ENCODE measurements at places on chromosomes 11 and 22.

- DNase-seq = no peak
These were observed 17.5 kb downstream of the NRXN2 start for GRCh38 chr11:64705501-64705900.

GRCh38 chr11:34332524-34332923, 25.3 kb downstream of the ABTB2 start:
- DNase-seq = no peak

DNA sequence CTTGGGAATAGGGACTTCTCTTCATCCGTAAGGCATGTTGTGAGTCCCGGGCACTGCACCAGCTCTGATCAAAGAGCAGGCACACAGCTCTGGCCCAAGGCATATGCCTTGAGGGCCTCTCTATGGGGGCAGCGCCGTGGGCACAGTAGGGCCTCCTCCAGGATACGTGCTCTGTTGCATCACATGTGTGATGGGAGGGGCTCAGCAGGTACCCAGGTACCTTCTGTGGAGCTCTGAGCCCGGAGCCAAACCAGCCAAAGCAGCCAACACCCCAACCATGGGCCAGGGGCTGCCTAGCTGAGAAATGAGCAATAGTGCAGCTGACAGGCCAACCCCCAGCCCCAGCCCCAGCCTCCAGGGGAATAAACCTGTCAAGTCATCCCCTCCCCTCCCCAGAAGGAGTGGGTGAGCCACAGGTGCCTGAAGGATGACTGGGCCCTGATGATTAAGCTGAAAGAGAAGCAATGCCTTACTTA, 79.7 kb upstream of the SHISAL1 start:
- no peak for DNase-seq

GRCh38 chr11:69828276-69828970, 9.2 kb upstream of the FGF3 start:
- no peak for DNase-seq

DNA sequence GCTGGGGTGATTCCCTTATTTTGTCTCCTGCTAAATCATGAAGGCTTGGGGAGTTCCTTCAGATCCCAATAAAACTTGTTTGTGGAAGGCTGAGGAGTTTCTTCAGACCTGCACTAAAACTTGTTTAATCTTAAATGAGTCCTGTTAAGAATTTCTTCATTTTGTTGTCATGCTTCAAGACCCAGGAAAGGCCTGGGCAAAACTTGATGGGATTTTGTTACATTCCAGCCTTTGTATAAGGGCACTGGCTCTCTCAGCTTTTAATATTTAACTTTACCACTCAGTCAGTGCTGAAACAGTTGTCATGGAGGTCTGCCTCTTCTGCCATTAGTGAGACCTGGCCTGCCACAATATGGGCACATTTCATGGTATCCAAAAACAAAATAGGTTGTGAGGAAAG, 699.0 kb downstream of the ETS1 start:
- no peak for DNase-seq

- no peak for DNase-seq
These were observed 78.4 kb upstream of the OR4B1 start for GRCh38 chr11:48138222-48138621.

DNA sequence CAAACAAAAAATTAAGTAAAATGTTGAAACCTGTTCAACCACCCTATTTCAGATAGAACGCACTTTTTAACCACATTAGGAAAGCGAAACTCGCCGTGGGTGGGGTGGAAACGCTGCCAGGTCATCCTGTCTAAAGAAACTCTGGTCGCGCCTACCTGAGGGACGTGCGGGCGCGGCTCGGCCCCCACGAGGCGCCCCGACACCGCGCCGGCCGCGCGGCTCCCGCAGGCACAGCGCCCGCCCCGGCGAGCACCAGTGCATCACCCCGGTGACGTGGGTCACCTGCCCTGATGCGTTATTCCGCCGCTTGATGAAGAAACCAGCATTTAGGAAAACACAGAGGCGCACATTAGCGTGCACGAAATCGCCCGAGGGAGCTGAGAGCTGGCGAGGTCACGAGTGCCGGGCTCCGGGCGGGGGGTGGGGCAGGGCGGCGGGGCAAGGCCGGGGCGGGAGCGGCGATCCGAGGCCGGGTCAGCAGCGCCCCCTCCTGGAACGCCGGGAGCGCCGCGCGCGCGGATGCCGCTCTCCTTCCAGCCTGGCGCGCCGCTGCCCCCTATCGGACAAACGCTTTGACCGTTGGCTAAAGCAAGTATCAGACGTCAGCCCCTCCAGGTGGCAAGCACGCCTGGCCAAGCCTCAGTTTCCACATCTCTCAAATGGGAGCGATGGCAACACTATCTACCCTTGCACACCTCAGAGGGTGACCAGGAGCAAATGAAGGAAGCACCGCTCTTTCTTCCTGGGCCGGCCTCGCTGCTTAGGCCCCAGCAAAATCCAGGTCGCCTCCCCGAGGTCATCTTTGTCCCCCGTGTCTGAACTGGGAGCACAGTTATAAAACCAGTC, 15.7 kb upstream of the SNX32 start:
- DNase-seq = peak; percentile 90

DNA sequence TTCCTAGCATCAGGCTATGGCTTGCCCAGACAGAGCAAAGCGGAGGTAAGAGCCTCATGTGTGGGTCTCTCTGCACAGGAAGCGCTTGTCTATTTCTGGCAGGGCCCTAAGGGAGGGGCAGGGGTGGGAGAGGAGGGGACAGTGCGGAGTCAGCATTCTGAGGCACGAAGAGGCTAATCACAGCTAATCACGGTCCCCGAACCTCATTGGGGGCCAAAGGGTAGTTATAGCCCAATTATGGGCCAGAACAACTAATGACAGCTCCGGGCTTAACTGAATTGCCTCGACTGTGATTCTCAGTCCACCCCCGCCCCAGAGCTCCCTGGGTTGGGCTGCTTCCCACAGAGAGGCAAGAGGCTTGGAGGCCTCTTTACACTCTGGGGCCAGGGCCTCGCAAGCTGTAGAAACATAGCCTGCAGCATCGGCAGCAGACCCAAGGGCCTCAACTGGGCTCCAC, 72.7 kb upstream of the PRDM11 start:
- no peak for DNase-seq

- DNase-seq = peak; percentile 51
These were observed 33.8 kb downstream of the OR2AG2 start for GRCh38 chr11:6737872-6738466.

DNA sequence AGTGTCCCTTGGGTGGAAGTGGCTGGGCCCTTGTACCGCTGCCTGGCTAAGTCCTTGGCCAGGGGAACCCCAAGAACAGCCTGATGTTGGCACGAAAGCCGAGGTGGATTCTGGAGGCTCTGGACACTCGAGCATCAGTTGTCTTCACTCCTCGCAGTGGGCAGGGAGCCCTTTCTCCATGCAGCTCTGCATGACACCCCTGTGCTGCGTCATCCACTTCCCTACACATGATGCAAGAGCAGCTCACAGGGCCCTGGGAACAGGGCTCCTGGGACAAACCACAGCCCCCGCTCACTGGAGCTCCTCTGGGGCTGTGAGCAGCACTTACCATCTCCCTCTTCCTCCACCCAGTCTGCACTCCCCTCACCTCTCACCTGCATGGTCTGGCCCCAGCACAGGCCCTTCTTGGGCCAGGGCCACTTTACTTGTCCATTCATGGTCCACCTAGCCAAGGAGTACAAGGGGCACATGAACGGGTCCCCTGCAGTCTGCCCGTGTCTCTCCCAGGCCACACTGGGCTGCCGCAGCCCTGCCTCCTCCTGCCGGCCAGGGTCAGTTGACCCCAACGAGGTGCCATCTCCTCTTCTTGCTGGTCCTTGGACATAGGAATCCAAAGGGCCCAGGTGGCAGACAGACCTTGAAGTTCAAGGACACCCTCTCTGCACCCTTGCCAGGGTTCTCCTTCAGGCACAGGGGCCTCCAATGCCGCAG, 66.5 kb downstream of the IGF2 start:
- no peak for DNase-seq

- DNase-seq = no peak
These were observed 378.1 kb downstream of the CADM1 start for GRCh38 chr11:115126092-115126491.

DNA sequence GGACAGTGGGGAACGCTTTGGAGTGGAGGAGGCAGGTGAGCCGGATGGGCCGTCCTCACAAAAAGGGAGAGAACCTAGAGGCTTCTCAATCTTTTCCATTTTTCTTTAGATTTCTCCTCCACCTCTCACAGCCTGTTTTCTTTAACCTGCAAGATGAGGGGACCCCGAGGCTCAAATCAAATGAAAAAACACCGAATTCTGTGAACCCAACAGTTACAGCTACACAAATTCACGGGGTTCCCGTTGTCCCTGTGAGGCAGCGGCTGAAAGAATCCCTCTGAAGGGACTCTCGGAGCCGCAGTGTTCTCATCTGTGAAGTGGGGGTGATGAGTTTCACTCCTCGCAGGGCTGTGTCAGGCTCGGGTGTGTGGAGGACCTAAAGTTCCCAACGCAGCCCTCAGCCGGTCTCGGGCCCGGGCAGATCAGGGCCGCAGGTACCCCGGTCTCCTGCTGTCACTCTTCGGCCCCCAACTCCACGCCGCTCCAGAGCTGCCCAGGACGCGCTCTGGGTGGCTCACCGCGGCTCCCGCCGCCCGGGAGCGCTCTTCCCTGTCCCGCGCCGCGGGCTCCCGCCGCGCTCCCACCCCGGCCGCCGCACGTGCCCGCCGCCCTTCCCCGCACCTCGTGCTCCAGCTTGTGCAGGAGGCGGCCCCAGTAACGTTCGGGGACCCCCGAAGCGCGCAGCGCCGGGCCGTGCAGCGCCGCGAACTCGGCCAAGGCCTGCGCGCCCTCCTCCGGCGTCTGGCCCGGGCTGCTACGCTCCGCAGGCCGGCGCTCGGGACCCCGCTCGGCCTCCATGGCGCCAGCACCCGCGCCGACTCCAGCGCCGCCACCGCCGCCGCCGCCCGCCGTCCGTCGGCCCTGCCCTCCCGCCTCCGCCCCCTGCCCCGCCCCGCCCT, at the start of gene TTLL12:
Gene TTLL12 (minus strand): TSS at position 863 of the 899 bp plus-strand sequence. CDS start 65 bp downstream, at position 798.
- DNase-seq = peak; percentile 38

GRCh38 chr22:45651931-45652528, 19.6 kb upstream of the ATXN10 start:
- DNase-seq = no peak

GRCh38 chr11:120900643-120901042, 123.3 kb upstream of the TBCEL start:
- no peak for DNase-seq

GRCh38 chr22:39675947-39676346, 105.4 kb downstream of the CACNA1I start:
- no peak for DNase-seq

GRCh38 chr22:41401781-41402648, 20.3 kb downstream of the TEF start:
- DNase-seq = no peak

DNA sequence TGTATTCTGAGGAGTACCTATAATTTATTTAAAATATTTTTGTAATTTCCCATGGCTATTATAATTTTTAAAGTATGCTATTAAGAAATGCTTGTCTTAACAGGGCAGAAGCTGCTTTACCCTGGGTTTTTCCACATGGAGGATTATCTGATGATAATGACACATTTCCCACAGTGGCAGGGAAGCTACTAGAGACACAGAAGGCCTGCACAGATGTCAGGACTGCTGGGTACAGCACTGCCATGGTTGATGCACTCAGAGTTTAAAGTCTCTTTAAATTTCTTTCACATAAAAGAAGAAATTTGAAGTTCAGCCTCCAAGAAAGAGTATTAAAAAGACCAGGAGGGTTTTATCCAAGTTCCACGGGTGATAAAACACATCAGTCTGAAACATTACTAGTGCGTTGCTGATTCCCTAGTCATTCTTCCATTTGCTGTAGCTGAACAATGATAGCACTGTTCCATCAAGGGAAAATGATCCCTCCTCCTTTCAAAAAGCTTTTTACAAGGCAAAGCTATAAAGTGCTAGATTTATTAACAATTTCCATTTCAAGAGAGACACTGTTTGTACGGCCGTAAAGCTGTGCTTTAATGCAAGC, 363.0 kb downstream of the CNTN5 start:
- no peak for DNase-seq

DNA sequence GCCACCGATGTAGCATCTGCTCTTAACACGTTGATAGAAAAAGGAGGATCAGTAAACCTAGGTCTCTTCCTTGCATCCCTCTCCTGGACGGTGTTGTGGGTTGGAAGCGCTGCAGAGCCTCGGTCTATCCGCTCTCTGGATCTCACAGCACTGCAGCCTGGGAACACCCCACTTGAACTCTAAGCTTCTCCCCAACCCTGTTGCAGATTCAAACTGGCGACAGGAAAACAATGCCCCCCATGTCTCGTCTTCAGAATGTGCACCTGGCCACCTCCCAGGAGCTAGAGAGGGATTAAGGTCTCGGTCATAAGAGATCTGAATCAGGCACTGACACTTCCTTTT, 454 bp downstream of the TMEM218 start:
- no peak for DNase-seq

DNA sequence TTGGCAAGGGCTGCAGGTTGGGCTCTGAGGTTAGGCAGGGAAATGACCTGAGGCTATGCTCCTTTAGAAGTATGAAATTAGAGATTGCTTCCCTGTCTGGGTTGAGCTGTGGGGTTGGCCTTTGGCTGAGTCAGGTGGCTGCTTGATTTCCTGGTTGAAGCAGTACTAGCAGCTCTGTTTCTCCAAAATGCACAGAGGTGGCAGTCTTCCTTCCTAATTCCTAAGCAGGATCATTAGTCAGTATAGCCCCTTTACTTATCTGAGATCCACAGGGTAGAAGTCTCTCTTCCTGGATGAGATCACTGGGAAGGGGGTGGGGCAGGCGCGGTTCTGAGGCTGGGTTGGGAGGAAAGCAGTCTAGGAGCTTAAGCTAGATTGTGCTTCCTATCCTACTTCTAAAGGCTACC, 1917.5 kb downstream of the LRRC4C start:
- DNase-seq = no peak

DNA sequence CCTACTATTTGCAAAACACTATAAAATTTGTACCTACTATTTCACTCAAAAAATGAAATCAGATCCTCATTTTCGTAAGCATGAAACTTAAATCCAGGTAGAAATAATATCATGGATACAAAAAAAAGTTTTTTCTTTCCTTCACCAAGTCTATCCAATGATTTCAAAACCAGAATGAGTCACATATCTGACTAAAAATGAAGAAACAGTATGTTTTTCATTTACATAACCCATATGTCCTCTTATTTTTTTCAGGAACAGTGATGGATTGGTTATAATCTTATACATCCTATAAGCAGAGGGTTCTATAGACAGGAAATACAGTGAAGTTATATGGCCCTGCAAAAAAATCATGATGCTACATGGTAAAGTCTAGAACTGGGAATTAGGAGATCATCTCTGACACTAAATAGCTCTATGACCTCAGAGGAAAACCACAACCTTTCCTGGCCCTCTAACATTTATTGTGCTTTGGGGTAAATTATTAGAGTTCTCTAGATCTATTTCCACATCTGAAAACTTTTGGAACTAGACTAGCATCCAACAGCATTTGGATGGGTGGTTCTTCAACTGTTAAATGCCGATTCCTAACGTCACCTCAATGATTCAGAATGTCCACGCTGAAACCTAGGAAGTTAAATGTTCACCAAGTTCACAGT, 10.9 kb downstream of the MTMR2 start:
- DNase-seq = no peak

- DNase-seq = no peak
These were observed 14.9 kb downstream of the RAC2 start for GRCh38 chr22:37229012-37229804.

- no peak for DNase-seq
These were observed 1.9 kb downstream of the SLC25A45 start for GRCh38 chr11:65380460-65381119.

- DNase-seq = no peak
These were observed 54.0 kb upstream of the GCAT start for GRCh38 chr22:37753746-37754145.

- no peak for DNase-seq
These were observed 1.4 kb upstream of the ESRRA start for GRCh38 chr11:64304032-64304315.

Measured in T follicular helper cell (primary cell).